ENCODE measurements at places on chromosomes 2 and 18.

GRCh38 chr2:12861344-12861930 is 144.7 kb downstream of the TRIB2 start:
- no peak for DNase-seq

DNA sequence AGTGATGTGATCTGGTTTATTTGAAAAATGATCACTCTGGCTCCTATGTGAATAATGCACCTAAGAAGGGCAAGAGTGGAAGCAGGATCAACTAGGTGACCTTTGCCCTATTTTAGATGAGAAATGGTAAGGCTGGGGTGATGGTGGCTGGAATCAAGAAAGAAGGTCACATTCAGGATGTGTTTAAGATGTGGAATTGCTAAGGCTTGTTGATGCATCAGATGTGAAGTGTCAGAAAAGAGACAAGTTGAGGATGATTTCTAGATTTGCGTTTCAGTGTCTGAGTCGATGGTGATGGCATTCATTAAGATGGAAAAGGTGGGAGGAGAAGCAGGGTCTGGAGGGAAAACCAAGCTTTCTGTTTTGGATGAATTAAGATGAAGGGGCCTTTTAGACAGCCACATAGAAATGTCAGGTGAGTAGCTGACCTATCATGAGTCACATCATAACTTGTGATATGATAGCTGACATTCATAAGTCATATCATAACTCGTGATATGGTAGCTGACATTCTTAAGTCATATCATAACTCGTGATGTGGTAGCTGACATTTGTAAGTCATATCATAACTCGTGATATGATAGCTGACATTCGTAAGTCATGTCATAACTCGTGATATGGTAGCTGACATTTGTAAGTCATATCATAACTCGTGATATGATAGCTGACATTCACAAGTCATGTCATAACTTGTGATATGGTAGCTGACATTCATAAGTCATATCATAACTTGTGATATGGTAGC is 101.2 kb upstream of the SEC11C start:
- no peak for DNase-seq

GRCh38 chr18:65235966-65236624 is 514.7 kb upstream of the CDH7 start:
- DNase-seq = no peak

- no peak for DNase-seq
Measured at GRCh38 chr2:47052847-47053246, 102.3 kb downstream of the STPG4 start.

DNA sequence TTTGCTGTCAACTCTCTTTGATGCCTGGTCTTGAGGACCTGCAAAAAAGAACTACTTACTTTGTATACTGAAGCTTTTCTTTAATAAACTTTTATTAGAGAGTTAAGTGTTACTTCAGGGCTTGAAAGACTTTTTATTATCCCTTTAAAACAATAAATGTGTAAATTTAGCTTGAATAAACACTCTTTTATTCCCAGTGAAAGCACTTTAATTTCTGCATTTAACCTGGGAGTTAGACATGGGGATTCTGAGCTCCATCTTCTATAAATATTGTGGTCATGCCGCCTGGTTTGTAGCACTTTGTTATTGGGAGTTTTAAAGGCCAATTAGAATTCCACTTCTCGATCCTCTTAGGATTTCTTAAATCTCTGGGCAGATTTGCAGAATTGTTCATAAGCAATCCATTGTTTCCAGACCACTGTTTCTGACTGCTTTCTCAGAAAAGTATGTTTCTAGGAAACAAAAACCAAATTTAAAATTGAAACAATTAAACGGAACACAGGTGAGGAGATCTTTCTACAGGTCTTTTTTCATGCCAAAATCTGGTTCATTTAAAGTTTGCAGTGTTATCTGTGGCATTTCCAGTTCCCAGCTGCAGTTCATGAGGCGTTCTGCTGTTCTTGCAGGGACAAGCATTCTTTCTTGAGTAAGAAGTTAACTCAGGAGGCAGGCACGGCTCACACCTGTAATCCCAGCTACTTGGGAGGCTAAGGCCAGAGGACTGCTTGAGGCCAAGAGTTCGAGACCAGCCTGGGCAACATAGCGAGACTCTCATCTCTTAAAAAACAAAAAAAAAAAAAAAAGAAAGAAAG is 18.1 kb upstream of the E2F6 start:
- DNase-seq = no peak

DNA sequence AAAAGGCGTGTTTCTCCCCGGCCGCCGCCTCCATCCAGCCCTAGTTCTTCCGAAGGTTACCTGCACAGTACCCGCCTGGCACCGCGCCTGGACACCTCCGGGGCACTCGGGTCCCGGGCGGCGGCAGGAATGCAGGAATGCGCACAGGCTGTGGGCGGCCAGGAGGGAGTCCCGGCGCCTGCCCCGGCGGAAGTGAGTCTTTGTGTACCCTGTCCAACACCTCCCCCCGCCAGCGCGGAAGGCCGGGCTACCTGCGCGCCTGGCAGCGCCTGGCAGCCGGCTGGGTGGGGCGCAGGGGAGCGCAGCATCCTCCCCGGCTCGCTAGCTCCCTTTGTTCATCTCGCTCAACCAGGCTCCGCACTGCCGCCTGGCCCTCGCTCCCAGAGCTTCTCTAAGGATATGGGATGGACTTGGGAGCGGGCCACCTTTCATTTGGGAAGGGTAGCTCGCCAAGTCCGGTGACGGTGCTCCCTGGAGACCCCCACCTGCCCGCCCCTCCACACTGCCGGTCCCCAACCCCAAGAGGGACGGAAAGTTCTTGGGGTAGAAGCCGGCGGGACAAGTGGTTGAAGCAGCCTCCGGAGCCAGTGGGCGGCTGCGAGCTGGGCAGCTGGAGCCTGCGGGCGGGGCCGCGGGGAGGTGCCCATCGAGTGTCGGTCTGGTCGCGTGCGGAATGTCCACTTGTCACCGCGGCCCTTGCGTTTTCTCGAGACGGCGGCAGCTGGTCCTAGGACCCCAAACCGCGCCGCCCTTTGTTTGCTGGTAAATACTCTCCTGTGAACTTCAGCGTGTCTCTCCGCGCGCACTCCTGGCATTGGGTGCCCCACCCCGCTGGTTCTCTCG is 1.2 kb upstream of the ST6GAL2 start:
- no peak for DNase-seq

DNA sequence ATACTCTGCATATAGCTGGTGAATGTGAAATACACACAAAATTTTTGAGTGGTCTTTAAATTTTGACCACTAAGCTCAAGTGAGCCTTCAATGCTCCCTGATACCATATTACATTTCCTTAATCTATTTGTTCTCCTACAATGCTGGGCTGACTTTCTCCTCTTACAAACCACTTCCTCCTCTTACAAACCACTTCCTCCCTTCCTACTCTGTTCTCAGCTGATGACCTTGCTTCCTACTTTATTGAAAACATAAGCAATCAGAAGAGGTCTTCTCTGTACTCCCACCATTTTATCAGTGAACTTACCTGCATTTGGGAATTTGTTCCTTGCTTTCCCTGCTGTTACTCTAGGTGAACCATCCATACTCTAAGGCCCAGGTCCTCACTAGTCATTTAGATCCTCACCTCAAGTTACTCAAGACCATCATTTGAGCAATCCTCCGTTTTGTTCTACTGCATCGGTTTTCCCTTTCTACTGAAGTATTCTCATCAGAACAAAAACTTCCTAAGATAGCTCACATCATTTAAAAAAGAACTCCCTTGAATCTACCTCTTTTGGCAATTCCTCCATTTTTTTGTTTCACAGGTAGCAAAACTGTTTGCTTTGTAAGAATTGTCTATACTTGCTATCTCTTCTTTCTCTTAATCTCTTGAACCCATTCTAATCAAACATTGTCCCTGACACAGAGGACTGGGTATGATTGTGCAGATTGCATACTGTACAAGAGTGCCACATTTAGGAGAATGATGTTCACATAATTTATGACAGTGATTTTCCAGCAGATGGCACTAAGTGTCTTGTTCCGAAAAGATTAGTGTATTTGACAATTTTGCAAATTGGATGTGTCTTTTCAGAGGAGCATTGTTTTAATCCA is 96.5 kb downstream of the EPB41L5 start:
- DNase-seq = no peak

DNA sequence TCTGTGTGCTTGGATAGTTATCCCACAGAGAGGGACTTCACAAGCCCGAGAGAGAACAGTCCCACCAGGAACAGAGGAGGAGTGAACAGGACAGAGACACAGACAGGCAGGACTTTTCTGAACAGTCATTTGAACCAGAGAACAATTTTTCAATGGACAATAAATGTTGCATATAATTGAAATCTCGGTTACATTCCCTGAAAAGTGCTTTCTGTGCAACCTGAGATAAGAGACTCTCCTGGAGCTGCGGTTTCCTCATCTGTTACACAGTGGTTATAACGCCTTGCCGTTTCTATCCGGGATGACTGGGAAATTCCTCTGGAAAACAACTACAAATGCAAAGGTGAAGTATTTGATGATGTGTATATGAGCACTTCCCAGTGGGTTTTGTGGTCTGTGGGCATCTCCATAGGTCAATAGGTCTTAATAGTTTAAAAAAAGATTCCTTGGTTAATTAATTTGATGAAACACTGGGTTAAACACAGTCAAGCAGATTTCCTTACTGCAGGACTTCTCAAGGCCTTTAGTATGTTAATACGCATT is 87.2 kb upstream of the HPCAL1 start:
- no peak for DNase-seq

DNA sequence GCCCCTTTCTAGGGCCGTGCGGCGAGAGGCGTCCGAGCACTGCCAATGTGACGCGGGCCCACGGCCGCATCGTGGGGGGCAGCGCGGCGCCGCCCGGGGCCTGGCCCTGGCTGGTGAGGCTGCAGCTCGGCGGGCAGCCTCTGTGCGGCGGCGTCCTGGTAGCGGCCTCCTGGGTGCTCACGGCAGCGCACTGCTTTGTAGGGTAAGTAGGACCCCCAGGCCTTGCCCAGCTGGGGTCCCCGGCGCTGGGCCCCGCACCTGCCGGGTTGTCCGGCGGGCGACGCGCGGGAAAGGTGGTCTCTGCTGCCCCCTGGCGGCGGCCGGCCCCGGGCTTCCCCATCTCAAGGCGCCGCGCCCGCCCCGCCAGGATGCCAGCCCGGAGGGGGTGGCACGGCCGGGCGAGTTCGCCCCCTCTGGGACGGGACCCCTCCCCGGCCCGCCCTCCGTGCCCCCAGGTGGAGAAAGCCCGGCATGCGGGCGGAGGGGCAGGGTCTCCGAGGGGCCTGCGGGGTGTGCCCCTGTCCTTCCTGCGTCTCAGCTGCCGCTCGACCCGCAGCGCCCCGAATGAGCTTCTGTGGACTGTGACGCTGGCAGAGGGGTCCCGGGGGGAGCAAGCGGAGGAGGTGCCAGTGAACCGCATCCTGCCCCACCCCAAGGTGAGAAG is 1.9 kb downstream of the PRSS56 start:
- no peak for DNase-seq

DNA sequence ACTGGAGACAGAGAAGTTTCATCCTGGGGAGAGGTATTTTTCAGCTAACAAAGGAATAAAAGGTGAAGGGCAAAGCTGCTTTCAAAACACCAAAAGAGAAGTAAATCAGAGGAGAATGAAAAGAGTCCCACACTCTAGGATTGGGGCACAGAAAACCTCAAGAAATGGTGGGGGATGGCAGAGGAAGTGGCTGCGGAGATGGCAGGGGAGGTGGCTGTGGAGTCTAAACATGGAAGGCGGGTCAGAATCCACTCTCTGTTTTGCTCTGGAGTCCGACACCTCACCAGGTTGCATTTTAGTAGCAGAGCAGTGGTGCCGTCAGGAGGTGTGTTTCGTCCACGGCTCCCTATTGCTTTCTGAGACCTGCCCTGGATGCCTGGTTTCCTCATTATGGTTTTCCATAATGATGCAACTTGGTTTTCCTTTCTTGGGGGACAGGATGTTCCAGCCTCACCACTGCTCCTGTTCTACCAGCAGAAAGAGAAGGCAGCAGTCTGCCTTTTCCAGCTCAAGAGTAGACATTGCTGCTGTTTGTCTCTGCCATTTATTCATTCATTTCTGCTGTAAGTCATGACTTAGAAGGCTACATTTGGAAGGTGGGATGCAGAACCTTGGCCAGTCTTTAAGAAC is 188.7 kb downstream of the ANKRD44 start:
- DNase-seq = no peak

DNA sequence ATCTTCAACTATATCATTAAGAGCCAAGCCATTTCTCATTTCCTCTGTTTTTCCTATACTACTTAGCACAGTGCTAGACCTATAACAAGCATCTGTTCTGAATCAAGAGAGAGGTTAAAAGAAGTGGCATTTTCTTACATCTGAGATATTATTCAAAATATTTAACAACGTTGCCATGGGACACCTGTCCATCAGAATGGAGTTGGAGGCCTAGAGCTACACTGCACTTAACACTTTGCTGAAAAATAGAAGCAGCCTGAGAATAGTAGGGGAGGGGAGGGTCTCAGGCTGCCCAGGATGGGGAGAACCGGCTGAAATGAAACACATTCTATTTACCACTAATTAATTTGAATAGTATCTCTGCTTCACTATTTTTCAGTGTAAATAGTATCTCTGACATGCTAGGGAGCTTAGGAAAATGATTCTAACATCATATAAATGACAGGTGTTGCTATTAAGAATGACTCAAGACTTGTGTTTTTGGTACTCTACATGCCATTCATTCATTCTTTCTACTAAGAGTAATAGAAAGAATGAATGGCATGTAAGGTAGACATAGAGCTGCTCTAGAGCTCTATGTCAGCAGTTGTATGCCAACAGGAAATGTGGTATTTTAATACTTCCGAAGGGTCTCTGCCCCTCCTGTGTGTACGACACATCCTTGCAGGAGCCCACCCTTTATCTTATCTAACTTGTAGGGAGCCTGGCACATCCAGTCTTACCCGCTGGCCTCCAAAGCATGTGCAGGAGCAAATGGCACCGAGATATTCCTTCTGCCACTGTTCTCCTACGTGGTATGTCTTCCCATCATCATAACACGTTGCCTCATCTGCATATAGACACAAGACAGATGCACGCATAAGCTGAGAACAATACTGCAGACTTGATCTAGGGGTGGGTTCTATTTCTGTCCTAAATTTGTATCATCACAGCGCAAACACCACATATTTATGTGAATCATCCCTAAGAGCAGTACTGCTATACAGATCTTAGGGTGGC is 52.6 kb downstream of the ATIC start:
- no peak for DNase-seq

GRCh38 chr18:59140302-59140885 is 710 bp downstream of the SEC11C start:
- no peak for DNase-seq

DNA sequence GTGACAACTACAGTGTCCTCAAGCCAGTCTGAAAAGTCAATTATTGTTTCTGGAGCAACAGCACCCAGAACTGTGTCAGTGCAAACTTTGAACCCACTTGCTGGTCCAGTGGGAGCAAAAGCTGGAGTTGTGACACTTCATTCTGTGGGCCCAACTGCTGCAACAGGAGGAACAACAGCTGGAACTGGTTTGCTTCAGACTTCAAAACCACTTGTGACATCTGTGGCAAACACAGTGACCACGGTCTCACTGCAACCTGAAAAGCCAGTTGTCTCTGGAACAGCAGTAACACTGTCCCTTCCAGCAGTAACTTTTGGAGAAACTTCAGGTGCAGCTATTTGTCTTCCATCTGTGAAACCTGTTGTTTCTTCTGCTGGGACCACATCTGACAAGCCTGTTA is 59.8 kb downstream of the TAF4B start:
- DNase-seq = no peak

Data from LNCaP clone FGC (cell line).